ENCODE measurements at places on chromosomes 4 and X.

- no peak for DNase-seq
Observed at GRCh38 chr4:126541820-126542219, 1090.9 kb upstream of the INTU start.

DNA sequence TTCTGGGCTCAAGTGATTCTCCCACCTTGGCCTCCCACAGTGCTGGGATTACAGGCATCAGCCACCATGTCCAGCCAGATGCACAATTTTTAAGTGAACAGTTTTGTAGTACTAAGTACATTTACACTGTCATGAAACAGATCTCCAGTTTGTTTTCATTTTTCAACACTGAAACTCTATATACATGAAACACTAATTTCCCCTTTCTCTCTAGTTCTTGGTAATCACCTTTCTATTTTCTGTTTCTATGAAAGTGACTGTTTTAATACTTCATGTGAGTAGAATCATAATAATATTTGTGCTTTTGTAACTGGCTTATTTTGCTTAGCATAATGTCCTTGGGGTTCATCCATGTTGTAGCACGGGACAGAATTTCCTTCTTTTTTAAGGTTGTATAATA lies 237.4 kb downstream of the CAMK2D start:
- DNase-seq: no peak

- no peak for DNase-seq
Observed at GRCh38 chrX:119174900-119175299, 47.3 kb upstream of the KIAA1210 start.

DNA sequence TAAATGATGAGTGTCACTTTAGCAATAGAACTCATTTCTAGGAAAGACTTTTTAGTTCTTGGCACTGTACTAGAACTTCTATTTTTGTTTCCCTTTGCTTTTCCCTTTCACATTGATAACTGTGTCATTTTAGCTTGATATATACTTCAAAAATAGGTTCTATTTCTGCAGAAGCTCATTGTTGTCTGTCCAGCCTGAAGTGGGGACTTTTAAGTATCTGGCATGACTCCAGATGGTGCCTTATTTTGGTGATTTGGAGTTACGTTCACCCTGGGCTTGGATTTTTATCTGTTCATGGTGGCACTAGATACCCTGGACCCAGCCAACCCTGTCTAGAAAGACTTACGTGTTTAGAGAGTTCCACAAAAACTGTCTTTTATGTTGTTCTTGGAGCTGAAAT lies 3.4 kb downstream of the ABHD18 start:
- DNase-seq: no peak

DNA sequence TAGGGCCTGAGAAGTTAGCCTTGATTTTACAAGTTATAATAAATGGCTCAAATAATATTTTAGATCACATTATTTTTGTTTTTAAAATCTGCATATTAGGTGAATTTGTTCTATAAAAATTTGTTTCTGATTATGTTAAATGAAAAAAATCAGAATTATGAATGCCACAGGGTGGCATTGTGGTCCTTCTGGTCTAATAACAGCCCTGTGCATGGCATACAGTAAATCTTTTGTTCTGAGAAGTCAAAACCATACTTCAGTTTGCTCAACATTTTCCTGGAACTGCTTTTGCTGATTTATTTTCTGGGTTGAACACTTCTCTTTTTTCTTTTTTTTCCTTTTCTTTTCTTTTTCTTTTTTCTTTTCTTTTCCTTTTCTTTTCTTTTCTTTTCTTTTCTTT lies 101.0 kb upstream of the UBQLN2 start:
- DNase-seq: no peak
